CD4-positive, alpha-beta T cell treated with Interleukin-4 for 1 hour (primary cell): ENCODE measurements at places on chromosomes 16 and 17.

GRCh38 chr17:40582328-40582901 lies 17.1 kb upstream of the CCR7 start:
- peak; percentile 81 for DNase-seq

DNA sequence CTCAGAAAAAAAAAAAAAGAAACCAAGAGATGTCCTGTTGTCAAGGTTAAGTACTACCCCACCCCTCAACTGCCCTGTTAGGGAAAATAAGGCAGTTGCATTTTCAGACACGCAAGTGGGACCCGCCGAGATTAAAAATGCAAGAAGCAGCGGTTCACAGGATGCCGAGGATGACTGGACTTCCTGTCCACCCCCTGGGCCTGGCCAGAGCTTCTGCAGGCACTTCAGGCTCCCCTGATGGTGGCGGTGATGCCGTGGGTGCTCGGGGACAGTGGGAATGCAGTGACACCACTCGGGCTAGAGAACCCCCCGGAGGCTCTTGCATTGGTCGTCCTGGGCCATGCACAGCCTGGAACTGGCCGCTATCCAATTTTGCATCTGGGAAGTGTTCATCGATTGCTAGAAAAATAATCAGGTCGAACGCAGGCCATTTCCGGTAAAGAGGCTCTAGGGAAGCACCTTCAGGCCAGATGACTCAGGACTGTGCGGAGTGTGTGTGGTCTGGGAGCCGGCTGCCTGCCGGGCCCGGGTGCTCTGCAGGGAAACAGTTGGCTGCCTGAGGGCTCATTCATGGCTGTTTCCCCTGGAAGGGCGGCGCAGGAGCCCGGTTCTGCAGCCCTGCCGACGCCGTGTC lies 13.4 kb upstream of the CRISPLD2 start:
- DNase-seq = peak; percentile 78

DNA sequence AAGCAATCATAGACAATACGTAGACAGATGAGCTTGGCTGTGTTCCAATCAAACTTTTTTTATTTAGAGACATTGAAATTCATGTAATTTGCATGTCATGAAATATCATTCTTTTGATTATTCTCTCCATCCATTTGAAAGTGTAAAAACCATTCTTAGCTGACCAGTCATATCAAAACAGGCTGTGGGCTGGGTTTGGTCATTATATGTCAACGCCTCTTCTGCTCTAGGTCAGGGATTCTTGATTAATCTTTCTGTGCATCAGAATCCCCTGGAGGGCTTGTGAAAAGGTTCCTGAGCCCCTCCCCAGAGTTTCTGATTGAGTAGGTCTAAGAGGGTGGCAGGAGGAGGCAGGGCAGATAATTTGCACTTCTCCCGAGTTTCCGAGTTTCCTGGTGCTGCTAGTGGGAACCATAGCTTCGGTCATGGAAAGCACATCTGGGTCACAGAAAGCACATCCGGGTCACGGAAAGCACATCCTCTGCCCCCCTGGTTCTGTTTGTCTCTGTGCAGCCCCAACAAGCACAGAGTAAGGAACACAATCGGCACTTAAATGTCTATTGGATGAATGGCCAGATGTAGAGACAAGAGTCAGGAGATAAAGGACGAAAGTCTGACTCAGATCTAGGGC lies 16.4 kb downstream of the PIMREG start:
- no peak for DNase-seq

GRCh38 chr17:4433515-4434031 lies at the start of gene SPNS3:
TSS of gene SPNS3 (plus strand) at chr17:4433940. CDS start at chr17:4433968, 28 bp downstream.
- DNase-seq = peak; percentile 21
